ENCODE measurements at places on chromosomes 2 and 18.
A peak's percentile ranks its signal among the peaks of the same experiment; 100 is the strongest.

GRCh38 chr2:116809109-116809508, 1005.4 kb upstream of the DDX18 start:
- no peak for DNase-seq

DNA sequence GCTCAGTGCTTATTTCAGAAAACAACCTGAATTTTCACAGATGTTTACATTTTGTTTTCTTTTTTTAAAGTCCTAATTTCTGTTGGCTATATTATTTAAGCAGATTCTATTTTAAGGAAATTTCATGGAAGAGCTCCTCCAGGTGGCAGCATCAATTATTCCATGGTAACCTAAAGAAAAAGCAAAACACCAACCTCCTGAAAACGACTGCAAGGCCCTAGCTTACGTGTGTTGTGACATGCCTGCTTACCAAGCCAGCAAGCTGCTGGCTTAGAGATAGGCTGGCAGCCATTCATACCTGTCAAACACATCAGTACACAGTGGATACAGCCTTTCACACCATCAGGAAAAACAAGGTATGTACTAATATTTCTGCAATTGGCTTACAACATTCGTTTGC, 64.9 kb downstream of the LPIN2 start:
- DNase-seq, result no peak

GRCh38 chr2:224847961-224848850, 132.0 kb upstream of the CCDC195 start:
- no peak for DNase-seq

DNA sequence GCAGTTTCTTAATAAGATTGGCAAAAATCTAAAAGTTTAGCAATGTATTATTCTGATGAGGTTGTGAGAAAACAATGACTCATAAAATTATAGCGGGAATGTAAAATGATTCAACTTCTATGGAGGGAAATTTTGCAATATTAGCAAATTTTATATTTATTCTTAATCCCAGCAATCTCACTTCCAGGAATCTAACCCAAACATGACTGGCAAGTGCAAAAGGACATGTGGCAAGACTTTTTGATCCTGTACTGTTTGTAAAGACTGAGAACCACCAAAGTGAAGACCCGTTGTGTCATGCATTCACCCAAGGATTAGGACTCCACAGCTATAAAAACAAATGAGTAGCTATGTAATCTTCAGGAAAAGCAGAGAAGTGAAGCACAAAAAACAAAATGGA, 234.8 kb upstream of the KYNU start:
- no peak for DNase-seq

DNA sequence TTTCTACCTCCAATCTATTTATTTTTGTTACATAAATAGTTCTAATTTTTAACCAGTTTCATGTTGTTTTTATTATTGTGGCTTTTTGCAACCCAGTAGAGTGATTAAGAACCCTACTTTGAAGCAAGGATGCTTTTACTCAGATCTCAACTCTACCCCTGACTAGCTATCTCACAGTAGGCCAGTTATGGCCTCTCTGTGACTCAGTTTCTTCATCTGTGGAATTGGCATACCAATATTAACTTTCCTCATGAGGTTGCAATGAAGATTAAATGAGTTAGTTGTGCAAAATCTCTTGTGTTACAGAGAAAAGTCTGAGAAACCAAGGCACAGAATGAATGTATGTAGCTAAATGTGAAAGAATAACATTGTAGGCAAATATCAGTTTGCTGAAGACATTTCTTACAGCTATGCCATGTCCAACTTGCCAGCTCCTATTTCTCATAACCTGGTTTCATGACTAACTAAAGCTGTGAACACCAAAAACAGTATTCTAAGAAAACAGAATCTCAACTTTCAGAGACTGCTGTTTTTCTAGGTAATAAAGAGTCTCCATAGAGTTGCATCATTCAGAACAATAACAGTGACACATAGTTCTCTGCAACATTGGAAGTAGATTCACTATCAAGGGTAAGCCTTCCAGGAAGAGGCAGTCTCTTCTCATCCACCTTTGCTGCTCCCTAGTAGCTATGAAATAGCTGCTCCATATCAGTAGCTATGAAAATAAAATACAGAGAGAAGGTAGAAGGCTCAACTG, 33.2 kb upstream of the CYTIP start:
- DNase-seq, result no peak

DNA sequence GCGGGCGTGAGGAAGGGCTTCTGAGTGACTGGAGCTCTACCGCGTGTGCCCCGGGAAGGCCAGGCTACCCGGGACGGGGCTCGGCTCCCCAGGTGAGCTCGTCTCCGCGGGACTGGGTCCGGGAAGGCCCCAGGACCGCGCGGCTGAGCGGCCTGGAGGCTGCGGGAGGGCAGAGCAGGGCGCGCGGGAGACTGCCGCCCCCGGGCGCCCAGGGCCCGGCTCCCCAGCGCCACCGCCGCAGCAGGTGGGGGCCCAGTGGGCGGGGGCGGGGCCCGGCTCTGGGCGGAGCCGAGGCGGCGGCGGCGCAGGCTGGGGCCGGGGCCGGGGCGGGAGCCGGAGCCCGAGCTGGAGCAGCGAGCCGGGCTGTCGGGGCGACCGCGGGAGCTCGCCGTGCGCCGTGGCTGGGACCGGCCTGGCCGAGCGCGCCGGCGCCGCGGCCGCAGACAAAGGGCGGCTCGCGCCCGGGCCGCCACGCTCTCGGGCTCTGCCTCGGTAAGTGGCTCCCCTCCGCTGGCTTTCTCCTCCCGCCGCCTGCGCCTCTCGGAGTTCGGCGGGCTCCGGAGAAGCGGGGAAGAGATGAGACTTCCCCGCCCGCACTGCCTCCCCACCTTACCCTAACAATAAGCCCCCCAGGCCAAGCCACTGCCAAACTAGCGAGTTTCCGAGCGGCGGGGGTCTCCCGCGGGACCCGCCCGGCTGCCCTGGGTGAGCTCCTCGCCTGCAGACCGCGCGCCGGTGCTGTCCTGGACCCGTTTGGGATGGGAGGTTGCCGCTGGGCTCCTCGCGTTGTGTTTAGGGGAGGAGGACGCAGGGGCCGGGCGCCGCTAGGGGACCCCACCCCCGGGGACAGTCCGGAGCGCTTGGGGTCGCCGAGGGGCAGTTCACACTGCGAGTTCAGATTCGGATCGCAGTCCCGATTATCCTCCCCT, at the start of gene MAPK4:
Gene MAPK4, plus strand, starts transcription at position 336 of the 929 bp plus-strand sequence. CDS start 103,872 bp downstream, outside the sequence.
- peak; percentile 2 for DNase-seq

DNA sequence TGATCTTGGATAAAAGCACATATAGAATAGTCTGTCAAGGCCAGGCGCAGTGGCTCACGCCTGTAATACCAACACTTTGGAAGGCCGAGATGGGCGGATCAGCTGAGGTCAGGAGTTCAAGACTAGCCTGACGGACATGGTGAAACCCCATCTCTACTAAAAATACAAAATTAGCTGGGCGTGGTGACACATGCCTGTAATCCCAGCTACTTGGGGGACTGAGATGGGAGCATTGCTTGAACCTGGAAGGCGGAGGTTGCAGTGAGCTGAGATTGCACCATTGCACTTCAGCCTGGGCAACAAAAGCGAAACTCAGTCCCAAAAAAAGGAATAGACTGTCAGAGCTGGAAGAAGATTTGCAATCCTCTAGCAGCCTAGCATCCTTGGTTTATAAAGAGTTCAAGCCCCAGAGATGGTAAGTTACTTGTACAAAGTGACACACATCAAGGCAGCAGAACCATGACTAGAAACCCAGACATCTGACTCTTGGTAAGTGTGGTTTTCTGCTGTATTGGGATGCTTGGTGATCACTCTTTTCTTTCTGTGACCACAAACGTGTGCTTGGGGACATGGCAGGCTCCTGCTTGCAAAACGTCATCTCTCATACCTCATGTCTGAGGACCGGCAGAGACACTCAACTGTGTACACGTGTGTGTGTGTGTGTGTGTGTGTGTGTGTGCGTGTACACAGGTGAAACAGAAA, 69.0 kb downstream of the OSBPL6 start:
- no peak for DNase-seq

- DNase-seq, result no peak
Observed at GRCh38 chr18:68735483-68736343, 20.8 kb upstream of the TMX3 start.

DNA sequence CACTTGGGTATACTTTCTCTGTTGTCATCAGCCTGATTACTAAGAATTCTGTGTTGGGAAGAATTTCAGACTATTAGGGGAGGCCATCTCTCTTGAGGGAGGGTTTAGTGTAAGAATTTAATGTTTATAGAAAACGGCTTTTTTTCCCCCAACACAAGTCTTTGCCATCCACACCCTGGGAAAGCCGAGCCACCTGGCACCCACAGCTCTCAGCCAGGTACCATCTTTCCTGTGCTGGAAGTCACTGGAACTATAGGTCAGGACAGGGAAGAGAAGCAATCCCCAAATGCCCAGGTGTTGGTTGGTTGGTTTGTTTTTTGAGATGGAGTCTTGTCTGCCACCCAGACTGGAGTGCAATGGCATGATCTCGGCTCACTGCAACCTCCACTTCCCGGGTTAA, 155.1 kb downstream of the SMAD7 start:
- DNase-seq, result no peak

DNA sequence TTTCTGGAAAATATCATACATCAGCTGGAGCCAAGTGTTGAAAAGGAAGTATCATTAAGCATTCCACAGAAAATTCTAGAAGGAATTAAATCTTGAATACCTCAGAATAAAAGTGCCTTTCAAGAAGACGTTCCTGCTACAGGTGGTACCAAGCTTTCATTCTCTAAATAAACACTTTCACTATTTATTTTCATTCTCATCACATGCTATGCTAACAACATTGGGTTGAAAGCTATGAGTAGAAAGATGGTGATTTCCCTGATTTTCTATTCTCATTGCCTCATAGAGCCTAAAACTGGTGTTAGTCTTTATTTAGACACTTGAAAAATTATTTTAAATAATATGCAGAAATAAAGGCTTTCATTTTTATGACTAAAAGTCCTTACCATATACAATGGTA, 324.7 kb downstream of the LRP1B start:
- no peak for DNase-seq

DNA sequence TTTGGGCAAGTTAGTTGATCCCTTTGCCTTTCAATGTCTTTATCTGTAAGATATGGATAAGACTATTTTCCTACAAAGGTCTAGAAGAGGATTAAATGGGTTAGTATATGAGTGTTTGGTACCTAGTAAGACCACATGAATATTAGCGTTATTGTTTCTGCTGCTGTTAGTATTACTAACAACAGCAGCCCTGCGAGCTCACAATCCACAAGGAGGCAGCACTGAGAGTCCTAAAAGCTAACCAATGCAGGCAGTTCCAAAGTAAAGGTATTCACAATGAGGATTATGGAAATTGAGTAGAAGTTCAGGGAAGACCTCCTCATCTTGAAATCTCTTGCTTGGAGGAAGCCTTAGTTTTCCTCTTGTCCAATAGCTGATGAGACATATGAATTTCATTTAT, 248.9 kb downstream of the TDRD15 start:
- no peak for DNase-seq

DNA sequence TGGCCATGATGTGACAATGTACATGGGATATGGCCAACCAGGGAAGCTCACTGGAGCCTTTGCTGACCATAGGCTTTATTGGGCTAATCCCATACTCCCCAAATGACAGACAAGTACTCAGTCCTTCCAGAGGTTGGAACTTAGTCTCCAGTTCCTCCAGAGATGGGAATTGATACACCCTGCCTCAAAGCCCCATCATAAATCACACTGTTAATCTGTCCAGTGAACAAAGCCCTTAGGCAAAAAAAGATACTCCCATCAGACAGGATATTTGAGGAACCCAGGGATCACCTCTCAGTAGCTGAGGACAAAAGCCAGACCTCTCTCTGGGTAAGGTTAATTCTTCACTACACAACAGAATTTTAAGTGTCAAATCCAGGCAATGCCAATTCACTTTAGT, 247.5 kb upstream of the CDH20 start:
- no peak for DNase-seq

DNA sequence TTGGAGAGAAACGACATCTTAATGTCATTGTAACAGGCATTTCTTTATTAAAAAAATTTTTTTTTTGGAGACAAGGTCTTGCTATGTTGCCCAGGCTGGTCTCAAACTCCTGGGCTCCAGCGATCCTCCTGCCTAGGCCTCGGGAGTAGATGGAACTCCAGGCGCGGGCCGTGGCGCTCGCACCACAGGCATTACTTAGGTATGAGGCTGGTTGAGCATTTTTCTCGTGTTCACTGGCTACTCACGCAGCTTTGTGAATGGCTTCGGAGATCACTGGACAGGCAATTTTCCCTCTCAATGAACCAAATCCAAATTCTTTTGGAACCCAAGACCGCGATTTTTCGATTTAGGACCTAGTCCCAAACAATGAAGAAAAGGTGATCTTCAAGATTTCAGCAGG, 795 bp upstream of the TCF7L1 start:
- DNase-seq, result no peak

- DNase-seq, result no peak
Observed at GRCh38 chr2:129829588-129829987, 149.9 kb upstream of the RAB6C start.

DNA sequence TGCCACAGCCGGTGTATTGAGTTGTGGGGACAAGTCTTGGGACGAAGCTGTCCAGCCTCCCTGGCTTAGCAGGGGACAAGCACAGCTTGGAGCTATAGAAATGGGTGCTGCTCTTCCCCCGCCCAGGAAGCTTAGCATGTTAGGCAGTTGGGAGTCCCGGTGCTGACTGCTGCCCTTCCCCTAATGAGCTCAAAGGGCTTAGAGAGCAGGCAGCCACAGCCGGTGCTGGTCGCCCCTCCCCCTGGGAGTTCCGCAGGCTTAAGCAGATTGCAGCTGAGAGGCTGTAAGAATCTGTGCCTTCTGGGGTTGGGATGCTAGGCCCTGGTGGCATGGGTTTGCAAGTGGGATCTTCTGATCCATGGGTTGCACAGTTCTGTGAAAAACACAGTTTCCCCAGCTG, 237.3 kb downstream of the DCDC2C start:
- DNase-seq, result no peak

- DNase-seq, result no peak
Observed at GRCh38 chr2:62340994-62341484, 145.1 kb downstream of the B3GNT2 start.

DNA sequence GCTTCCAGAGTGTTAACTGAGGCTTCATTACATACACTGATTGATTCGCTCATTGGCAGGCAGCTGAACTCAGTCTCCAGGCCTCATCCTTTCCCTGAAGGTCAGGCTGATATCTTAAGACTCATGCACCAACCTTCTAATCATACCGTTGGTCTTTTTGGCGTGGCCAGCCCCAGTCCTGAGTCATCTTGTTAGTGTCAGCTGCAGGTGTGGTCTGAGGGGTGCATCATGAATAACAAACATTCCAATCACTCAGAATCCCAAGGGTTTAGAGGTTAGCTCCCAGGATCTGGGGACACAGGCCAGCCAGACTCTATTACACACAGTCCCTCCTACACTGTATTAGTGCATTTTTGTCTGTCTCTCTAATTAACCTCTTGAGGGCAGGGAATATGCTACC, 271.5 kb downstream of the HRH4 start:
- no peak for DNase-seq

DNA sequence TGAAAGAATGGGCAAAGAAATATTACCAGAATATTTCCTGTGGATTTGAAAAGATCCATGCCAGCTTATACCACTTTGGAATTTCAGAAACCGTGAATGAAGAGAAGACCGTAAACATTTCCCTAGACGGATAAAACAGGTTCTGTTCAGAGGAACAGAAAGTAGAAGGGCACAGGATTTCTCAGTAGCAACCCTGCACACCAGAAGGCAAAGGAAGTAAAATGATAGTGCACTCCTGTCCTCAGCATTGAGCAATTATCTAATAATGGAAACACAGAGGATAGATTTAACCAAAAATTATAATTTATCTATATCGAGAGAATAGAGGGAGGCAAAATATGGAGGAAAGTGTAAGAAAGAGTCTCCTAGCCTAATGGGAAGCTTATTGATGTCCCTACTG, 87.0 kb upstream of the ITGA6 start:
- DNase-seq, result no peak

GRCh38 chr2:164560181-164560792, 61.0 kb downstream of the GRB14 start:
- DNase-seq, result no peak

All from stimulated activated CD8-positive, alpha-beta memory T cell treated with anti-CD3 and anti-CD28 coated beads, Interleukin-7, amount 100 ng/mL, for 4 hours (primary cell).